ENCODE measurements at places on chromosomes 13 and 19. TPM values are rescaled to one million over a fixed set of nuclear protein-coding genes. Genes with fewer than 3 reads are reported as not detected.

The MYO1F gene
- total RNA-seq = 438 TPM

The RNF6 gene
- total RNA-seq = 51.1 TPM

The PODNL1 gene
- total RNA-seq = 0.42 TPM

The TUBA3C gene
- total RNA-seq = not detected

The PRR36 gene
- 0.34 TPM for total RNA-seq

The CDC42EP5 gene
- total RNA-seq = not detected

The CEACAM4 gene
- total RNA-seq = not detected

The TNFAIP8L1 gene
- 23.5 TPM for total RNA-seq

The LIM2 gene
- total RNA-seq = not detected

The DIRAS1 gene
- total RNA-seq = not detected

The PPP1R13L gene
- 11.8 TPM for total RNA-seq

Data from T-helper 1 cell treated with Interleukin-12 subunit alpha and Interleukin-12 subunit beta and Interleukin-4 antibody, amounts not matched to agents 30 ng/mL and 1 ng/mL, for 36 hours (primary cell).